Dermis blood vessel endothelial cell (primary cell): ENCODE measurements at places on chromosomes 4 and X.
A peak's percentile ranks its signal among the peaks of the same experiment; 100 is the strongest.

DNA sequence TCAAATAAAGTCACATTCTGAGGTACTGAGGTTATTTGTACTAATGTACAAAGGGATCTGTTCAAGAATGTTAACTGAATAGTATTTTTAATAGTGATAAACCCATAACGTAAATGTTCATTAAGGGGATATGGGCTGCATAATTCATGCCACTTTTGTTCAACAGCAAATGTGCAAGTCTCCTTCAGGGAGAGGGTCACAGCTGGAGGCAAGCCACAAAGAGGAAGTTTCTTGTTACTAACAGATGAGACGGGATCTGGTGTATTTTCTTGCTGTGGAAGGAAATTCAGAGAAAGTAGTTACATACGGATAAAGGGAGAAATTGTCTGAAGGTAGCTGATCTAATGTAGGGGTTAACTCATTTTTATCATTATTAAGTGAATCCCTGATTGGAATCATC lies 10.0 kb downstream of the ZFP42 start:
- no peak for DNase-seq

DNA sequence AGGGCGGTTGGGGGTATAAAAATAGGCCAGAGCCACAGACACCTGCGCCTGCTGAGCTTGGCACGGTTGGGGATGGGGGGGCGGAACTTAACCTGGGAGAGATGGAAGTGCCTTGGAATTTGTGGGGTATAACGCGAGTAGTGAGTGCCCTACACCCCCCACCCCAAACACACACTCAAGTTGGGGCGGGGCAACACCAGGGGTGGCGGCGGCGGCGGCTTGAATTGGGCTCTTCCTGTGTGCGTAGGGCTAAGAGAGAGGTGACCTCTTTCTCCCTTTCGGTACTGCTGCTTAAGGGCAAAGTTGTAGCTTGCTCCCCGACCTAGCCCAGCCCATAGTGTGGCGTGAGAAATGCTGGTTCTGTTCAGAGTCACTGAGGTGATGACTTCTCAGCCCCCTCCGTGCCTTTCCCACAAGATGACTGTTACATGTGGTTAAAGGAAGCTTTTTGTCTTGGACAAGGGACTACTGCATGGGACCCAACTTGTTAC lies 839 bp downstream of the STK26 start:
- DNase-seq = no peak

- no peak for DNase-seq
Observed at GRCh38 chrX:10030570-10030969, 63.4 kb downstream of the CLDN34 start.

GRCh38 chrX:34901761-34902160 lies 40.8 kb upstream of the FAM47B start:
- DNase-seq = no peak

DNA sequence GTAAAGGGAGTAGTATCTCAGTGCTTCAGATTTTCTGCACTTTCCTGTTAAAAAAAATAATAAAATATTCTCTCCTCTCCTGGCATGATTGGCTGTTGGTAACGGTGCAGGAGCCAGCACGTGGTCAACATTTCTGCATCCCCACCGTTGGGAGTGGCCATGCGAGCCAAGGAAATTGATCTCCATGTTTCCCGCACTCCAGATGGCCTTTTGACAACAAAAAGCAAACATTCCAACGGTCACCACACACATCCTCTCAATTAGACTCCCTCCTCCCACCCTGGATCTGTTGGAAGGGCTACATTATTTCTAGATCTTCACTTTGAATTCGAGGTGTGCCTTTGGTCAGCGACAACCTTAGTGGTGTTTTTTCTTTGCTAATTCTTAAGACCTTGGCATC lies 45.0 kb downstream of the STK32B start:
- DNase-seq = no peak

- DNase-seq = peak; percentile 15
Observed at GRCh38 chr4:102787096-102787881, 26.5 kb upstream of the MANBA start.

DNA sequence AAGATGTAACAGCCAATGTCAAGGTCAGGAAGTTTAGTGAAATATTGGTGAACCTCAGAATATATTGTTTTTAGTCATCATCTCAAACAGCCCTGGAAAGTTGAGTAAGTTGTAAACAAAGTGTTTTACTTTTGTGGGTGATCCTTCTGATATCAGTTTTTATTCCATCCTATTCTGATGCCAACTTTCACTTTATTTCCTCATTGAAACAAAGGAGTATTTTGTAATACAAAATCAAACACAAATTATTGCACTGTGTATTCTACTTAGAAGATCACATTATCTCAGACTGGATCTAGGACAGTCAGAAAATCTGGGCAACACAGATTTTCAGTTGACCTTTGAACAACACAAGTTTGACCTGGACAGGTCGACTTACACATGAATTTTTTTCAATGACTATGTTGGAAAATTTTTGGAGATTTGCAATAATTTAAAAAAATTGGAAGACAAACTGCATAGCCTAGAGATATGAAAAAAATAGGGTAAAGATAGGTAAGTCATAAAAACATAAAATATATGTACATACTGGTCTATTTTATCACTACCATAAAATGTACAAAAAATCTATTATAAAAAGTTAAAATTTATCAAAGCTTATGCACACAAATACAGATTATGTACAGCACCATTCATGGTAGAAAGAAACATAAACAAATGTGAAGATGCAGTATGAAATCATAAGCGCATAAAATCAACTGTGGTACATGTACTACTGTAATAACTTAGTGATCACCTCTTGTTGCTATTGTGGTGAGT lies 709.1 kb upstream of the FAM241A start:
- no peak for DNase-seq

- no peak for DNase-seq
Observed at GRCh38 chr4:4662230-4662629, 120.4 kb upstream of the STX18 start.

DNA sequence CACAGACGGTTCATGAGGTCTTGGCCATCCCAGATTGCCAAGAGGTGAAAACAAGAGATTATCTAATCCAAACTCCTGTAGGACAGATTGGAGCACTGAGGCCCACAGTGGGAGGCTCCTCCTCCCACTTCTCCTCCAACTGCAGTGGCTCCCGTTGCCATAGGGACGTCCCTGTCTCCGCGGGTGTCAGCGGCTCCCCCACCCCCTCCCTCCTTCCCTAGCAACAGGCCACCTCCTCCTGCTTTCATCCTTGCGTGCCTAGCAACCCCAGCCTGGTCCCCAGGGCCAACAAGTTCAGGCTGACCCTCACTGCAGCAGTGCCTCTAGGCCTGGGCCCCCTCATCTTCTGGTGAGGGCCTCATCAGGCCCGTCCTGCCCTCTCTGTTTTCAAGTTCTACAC lies 6.8 kb upstream of the IQSEC2 start:
- DNase-seq = peak; percentile 3

DNA sequence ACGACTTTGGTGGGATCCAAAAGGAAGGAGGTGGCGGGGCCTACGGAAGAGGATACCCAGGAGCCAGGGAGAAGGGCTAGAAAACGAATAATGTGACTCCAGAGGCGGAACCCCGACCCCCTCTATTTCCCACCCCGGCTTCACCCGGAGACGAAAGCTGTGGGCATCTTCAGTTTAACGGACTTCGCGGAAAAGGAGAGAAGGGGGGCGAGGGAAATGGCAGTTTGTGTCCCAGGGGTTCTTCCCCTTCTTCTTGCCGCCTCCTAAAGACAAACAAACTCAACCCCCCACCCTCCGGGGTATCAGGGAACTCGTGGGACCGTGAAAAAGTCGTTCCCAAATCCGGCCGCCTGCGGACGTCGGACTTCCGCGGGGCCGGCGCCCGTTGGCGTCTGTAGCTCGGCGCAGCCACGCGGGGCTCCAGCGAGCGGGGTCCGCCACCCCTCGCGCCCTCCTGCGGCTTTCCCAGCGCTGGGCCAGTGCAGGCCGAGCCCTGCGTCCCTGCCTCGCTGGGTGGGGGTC lies 3.6 kb upstream of the LEF1 start:
- DNase-seq = peak; percentile 48
